Aorta (tissue), 5 donors: ENCODE measurements at places on chromosomes 16 and 17. TPM values are rescaled to one million over a fixed set of nuclear protein-coding genes. Genes with fewer than 3 reads are reported as not detected.
A peak's percentile ranks its signal among the peaks of the same experiment; 100 is the strongest.

DNA sequence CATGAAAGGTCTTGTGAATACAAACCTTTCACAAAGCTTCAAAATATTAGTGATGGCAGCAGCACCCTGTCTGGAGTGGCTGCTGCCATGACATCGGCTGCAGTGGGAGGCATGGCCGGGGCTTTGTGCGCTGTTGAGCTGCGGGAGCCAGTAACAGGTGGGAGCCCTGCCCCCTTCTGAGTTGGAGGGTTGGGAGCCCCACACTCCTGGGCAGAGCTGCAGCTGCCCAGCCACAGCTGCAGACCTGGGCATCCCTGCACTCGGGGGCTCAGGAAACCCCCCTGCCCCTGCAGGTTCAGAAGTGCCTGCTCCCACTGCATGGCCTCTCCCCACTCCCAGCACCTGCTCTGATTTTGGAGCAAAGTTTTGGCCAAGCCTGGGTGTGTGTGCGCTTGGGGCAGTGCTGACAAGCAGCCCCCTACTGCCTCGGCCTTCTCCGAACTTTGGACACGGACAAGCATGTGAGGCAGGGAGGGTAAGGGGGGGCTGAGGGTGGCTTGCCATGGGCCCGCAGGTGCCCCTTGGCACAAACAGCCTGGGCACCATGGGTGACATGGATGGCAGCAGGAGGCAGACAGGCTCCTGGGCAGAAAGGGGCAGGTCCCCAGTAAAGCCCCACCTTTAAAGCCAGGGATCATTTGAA lies 42.7 kb downstream of the IST1 start:
- no peak for DNase-seq

DNA sequence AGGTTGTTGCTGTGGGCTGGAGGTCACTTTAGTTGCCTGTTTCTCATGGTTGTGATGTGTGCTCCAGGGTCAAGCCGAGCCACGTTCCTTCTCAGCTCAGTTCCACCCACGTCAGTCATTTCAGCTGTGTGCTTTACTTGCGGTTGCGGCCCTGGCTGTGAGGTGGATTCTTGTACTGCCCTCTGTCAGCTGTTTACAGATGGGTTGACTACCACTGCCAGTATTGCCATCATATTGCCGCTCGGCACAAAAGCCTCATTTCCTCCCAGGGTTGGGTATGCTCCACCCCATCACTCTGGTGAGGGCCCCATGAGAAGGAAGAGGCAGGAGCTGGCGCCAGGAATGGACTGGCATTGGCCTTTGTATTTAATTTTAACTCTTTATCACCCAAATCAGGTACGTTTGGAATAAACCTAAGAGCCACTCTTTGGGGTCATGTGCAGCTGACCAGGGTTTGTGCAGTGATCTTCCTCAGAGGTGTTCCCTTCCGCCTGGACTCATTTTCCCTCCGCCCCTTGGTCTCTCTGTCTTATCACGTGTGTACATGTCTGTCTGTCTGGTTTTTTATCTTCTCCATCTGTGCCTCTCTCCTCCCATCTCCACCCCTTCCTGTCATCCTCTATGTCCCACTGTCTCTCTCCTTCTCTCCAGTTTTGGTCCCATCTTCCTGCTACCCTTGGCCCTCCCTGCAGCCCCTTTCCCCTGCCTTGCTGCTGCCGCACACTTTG lies 25.0 kb downstream of the METTL22 start:
- no peak for DNase-seq

GRCh38 chr16:86227041-86227440 lies 283.3 kb upstream of the FOXF1 start:
- peak; percentile 67 for DNase-seq

GRCh38 chr16:78476615-78477014 lies 377.2 kb downstream of the WWOX start:
- no peak for DNase-seq

- DNase-seq, result no peak
Observed at GRCh38 chr16:162271-162991, 3.3 kb upstream of the HBM start.

DNA sequence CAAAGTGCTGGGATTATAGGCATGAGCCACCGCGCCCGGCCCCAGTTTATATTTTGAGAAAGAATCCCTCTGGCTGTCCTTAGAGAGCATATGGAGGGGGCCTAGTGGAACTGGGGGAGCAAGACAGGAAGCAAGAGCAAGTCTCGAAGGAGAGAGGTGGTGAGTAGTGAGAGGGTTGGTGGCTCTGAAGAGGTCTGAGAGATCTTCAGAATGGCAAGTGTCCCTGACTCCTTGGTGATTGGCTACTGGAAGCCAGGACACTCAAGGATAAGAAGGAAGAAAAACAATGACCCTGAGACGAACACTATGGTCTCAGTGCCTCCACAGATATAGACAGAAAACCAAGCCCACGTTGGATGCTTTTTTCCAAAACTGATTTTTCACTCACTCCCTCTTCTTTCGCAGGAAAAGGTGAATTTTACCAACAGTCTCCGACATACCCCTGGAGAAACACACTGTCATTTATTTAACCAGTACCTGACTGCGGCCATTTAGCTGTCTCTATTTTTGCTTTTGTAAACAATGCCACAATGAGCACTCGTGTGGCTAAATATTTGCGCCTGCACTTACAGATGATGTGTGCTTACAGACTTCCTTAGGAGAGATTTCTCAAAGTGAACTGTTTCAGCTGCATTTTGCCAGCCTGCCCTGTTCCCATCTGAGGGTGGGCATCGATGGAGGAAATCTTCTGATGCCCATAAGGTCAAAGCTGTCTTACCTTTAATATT lies 15.9 kb upstream of the DOK4 start:
- DNase-seq, result no peak

- peak; percentile 79 for DNase-seq
Observed at GRCh38 chr16:85984947-85985451, 86.0 kb downstream of the IRF8 start.

- no peak for DNase-seq
Observed at GRCh38 chr16:51409001-51409675, 258.1 kb upstream of the SALL1 start.

GRCh38 chr16:76583945-76584344 lies 306.7 kb downstream of the CNTNAP4 start:
- DNase-seq, result no peak

GRCh38 chr17:182050-182751 lies 751 bp upstream of the DOC2B start:
- DNase-seq, result no peak

GRCh38 chr16:17367923-17368322 lies 102.8 kb downstream of the XYLT1 start:
- no peak for DNase-seq

GRCh38 chr17:55416470-55417052 lies 5.1 kb downstream of the MMD start:
- DNase-seq, result no peak

DNA sequence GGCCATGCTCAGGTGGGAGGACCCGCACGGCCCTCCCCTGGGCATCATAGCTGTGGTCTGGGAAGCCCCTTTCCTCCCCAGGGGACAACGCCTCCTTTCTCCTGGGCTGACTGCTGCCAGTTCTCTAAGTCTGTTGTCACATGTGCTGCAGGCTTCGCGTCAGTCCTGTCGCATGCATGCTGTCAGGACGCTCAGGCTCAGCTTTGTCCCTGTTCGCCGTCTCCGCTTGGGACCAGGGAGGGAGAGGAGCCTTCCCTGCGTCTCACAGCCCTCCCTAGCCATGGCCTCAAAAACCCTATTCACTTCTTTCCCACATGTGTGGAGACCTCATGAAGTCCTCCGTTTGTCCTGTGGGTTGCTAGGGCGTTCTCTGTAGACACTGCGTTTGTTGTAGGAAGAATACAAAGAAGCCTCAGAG lies 21.4 kb downstream of the LDHD start:
- no peak for DNase-seq

GRCh38 chr17:50495918-50496317 lies 12.3 kb upstream of the MYCBPAP start:
- DNase-seq, result no peak

DNA sequence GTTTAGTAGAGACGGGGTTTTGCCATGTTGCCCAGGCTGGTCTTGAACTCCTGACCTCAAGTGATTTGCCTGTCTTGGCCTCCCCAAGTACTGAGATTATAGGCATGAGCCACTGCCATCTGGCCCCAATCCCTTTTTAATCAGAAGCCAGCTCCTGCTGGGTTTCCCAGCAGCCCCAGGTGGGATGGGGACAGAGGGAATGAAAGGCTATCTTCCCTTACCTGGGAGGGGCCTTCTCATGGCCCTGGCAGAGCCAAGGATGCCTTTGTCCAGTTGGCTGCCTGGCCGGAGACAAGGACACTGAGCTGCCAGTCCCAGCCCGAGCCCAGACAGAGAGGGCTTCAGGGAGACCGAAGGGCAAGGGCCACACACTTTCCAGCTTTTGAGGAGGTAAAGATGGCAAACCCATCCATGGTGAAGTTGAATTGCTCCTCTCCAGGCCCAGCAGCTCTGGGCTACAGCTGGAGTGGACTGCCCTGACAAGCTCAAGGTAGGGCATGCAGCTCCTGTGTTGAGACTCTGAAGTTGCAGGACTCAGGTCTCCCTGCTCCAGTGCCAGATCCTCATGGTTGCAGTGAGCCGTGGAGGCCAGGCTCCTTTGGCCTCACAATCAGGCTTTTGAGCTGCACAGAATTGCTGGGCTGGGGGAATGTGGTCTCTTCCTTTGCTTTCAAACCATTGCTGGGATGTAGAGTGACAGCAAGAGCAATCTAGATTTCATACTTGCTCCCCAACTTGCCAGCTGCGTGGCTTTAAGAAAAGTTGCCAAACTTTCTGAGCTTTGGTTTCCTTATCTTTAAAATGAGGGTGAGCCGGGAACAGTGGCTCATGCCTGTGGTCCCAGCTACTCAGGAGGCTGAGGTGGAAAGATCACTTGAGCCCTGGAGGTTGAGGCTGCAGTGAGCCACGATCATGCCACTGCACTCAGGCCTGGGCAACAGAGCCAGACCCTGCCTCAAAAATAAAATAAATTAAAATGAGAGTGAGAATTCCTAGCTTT lies 44.5 kb upstream of the IL34 start:
- no peak for DNase-seq

- DNase-seq, result no peak
Observed at GRCh38 chr17:81392909-81393654, 2.2 kb upstream of the BAHCC1 start.

- no peak for DNase-seq
Observed at GRCh38 chr17:47883589-47884426, 12.2 kb upstream of the SP2 start.

GRCh38 chr16:30077656-30078055 lies 1.9 kb downstream of the PPP4C start:
- DNase-seq, result no peak

GRCh38 chr17:5783851-5784250 lies 199.5 kb upstream of the NLRP1 start:
- no peak for DNase-seq

- DNase-seq, result no peak
Observed at GRCh38 chr17:15406081-15406480, 61.3 kb downstream of the CDRT4 start.

DNA sequence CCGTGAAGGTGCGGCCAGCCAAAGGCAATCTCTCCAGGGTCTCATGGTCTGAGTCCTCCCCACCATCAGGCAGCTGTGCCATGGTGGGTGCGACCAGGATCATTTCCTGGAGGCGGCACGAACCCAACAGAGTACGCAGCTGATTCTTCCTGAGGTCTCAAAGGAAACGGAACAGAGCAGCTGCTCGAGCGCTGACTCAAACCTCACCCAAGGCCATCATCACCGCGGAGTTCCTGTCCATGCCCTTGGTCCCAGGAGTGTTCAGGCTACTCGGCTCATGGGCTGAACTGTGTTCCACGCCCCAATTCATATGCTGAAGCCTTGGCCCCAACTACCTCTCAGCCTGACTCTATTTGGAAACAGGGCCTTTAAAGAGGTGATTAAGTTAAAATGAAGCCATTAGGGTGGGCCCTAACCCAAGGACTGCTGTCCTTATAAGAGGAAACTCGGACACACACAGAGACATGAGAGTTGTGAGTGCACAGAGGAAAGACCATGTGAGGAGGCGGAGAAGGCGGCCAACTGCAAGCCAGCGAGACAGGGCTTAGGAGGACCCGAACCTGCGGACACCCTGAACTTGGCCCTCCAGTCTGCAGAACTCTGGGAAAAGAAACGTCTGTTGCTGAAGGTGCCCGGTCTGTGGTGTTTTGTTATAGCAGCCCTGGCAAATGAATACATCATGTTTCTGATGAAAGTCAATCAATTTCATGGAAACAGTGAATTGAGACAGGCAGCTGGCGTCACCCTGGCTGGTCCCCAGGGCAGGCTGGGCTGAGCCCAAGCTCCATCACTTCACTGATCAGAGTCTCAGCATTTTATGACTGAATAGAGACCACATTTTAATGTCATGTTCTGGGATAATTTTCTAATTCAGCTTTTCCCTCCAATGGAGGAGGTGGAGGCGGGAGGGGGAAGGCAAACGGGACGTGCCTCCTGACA lies 13.7 kb downstream of the MXRA7 start:
- DNase-seq, result peak; percentile 60

DNA sequence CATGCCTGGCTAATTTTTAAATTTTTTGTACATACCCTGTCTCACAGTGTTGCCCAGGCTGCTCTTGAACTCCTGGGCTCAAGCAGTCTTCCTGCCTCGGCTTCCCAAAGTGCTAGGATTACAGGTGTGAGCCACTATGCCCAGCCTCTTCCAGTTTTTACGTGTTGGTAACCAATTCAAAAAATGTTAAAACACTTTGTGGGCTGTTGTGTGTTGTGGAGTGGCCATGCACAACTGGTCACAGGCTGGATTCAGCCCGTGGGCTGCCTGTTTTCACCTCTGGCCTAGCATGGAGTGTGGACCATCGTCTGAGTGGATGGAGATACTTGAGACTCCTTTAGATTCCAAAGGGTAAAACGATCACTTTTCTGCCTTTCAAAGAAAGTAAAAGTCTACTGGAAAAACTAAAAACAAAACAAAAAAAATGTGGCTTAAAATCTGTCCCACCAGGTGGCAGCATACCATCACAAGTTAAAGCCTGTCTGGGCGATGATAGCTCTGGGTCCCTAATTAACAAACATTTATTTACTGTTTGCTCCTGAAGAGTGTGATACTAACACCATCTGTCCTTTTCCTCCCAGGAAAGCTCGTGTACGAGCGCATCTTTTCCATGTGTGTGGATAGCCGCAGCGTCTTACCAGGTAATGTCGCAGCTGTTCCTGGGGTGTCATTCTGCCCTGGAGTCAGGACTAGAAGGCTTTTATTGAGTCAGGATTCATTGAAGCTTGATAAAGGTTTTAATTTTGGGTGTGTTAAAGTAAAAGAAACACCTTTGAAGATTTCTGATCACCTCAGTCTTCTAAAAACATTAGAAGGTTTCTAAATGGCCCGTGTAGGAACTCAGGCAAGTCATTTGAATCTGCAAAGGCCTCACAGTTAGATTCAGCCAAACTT lies 45.8 kb downstream of the VPS35L start:
- DNase-seq, result no peak

- no peak for DNase-seq
Observed at GRCh38 chr16:88339930-88340754, 42.6 kb upstream of the ZNF469 start.

DNA sequence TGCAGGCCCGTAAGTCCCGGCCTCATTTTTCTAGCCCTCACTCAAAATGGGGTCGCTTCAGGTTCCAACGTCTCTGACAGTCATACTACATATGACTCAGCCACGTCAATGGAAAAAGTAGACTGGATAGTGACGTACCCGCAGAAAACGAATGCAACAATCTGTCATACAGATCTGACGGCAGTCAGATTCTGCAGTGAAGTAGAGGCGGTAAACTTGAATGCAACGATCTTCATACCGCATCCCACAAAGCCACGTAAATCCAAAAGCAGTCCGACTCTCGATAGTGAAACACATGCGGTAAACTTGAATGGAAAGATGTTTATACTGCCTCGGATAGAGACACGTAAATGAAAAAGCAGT lies 38.4 kb upstream of the ARL4D start:
- DNase-seq, result peak; percentile 50

ITGAL gene
- 13.8 TPM for total RNA-seq

GALR2 gene
- not detected for total RNA-seq

YBX2 gene
- total RNA-seq, result 0.60 TPM

FSCN2 gene
- total RNA-seq, result 3.1 TPM

PLEKHG4 gene
- 2.5 TPM for total RNA-seq

AGRP gene
- total RNA-seq, result not detected

NPIPB4 gene
- 240 TPM for total RNA-seq
